M059J (cell line): ENCODE measurements at places on chromosomes 7 and 10.
A peak's percentile ranks its signal among the peaks of the same experiment; 100 is the strongest.

DNA sequence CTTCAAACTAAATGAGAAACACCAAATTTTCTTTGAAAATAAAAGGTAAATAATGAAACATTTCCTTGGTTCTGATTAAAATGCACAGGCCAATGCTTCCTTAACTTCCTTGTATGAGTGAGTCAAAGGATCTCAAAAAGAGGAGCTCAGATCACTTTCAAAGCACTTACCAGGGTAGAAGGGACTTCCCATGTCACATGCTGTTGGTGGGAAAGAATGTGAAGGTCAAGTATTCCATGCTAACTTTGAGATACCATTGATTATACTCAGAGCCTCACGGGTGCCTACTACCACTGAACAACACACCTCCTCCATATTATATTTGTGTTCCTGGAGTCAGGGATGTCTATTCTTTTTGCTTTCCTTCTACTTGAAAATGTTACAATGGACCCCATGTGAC, 233.5 kb upstream of the KIAA1217 start:
- DNase-seq: no peak

GRCh38 chr10:29446327-29446726, 157.5 kb downstream of the LYZL1 start:
- no peak for DNase-seq

DNA sequence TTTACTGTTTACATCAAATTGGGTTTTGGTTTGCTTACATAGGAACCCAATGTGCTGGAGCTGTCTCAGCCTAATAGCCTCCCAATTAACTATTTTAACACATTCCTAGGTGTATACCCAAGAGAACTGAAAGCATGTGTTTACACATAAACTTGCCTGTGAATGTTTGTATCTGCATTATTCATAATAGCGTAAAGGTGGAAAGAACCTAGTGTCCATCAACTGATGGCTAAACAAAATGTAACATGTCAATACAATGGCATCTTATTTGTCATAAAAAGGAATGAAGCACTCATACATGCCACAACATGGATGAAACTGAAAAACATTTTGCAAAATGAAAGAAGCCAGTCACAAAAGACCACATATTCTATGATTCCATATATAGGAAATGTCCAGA, 160.6 kb upstream of the EEPD1 start:
- DNase-seq: peak; percentile 29

GRCh38 chr7:131964203-131964602, 407.8 kb upstream of the PODXL start:
- no peak for DNase-seq

DNA sequence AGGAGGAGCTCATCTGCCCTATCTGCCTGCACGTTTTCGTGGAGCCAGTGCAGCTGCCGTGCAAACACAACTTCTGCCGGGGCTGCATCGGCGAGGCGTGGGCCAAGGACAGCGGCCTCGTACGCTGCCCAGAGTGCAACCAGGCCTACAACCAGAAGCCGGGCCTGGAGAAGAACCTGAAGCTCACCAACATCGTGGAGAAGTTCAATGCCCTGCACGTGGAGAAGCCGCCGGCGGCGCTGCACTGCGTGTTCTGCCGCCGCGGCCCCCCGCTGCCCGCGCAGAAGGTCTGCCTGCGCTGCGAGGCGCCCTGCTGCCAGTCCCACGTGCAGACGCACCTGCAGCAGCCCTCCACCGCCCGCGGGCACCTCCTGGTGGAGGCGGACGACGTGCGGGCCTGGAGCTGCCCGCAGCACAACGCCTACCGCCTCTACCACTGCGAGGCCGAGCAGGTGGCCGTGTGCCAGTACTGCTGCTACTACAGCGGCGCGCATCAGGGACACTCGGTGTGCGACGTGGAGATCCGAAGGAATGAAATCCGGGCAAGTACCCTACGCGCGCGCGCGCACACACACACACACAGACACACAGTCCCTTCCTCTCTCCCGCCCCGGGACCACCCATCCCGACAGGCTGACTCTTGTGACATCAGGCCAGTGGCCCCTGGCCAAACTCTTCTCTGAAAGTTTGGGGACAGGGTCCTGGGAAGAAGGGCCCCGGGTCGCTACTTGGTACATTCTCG, 538 bp downstream of the TRIM8 start:
- peak; percentile 81 for DNase-seq

DNA sequence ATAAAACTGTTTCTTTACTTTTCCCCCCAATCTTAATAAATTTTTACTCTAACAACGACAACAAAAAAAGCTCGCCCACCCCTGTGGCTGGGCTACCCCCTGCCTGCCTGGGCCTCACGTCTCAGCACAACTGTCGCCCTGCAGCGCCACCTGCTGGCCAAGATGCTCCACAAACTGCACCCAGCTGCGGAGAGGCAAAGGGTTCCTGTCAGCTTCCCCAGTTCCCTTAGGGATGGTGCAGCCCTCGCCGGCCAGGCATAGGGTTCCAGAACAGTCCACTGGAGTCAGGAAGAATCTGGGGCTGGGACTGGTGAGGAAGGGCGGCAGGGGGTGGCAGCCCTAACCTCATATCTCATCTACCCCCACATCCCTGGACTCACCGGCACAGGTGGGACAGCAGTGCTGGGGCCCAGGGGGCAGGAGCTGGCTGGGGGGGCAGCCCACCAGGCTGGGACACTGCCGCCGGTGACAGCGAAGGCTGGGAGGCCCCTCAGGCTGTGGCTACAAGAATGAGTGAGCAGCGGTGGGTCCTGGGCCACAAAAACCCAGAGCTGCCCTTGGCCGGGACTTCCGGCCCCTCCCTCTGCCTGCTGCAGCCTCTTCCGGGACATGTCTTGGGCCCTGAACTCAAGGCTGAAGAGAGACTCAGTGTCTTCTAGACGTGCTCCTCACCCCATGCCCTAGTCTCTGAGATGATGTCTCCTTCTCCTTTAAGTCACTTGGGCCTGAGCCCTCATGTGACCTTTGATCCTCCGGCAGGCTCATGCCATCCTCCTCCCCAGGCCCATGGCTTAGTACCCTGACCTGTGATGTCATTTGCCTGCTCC, 21.2 kb downstream of the ATP6V1F start:
- peak; percentile 65 for DNase-seq

DNA sequence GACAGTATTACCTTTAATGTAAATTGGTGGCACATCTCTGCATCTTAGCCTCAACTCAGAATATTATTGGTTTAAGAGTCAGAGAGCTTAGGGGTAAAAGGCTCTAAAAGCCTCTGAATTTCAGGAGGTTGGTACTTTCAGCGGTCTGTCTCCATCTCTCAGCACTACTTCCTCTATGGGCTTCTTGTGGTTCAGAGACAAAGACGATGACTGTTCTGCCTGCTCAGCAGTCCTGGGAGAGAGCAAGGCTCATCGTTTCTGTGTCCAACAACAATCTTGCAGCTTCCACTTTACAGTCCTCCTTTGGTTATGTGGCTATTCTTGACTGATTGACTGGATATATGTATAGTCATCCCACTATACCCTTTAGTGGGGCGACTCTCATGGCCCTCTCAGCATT, 394.7 kb downstream of the AUTS2 start:
- DNase-seq: no peak

DNA sequence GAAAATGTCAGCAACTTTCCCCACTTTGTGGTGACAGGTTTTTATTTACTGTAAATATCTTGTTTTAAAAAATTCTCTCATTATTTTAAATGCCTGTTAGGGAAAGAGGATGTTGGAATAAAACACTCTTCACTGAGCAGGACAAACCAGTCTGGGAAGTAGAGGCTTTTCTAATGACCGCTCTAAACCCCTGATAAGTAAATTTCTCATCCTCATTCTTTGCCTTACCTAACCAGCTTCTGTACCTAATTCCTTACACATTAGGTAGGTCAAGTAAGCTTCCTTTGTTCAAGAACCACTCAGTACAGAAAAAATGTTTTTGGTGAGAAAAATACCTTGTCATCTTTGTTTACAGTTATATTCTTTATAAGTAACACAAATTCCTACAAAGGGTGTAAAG, 143.6 kb downstream of the GPR85 start:
- no peak for DNase-seq

- DNase-seq: no peak
Observed at GRCh38 chr10:107657851-107658250, 493.3 kb upstream of the SORCS1 start.

GRCh38 chr7:132232406-132232805, 343.9 kb downstream of the PLXNA4 start:
- no peak for DNase-seq

- DNase-seq: peak; percentile 10
Observed at GRCh38 chr7:78594156-78594555, 795.6 kb downstream of the PHTF2 start.

DNA sequence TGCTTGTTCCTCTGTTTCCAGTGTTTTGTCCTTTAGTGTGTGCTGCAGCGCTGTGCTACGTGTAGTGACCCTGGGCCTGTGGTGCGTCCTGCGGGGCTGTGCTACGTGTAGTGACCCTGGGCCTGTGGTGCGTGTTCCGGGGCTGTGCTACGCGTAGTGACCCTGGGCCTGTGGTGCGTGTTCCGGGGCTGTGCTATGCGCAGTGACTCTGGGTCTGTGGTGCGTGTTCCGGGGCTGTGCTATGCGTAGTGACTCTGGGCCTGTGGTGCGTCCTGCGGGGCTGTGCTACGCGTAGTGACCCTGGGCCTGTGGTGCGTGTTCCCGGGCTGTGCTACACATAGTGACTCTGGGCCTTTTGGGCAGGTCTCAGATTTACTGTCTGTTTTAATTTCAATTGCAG, 60.1 kb downstream of the INPP5A start:
- DNase-seq: no peak

- peak; percentile 36 for DNase-seq
Observed at GRCh38 chr7:24199978-24200377, 84.0 kb upstream of the NPY start.

- DNase-seq: peak; percentile 22
Observed at GRCh38 chr7:67251986-67252558, 255.4 kb downstream of the TYW1 start.

- DNase-seq: no peak
Observed at GRCh38 chr10:6757158-6757557, 177.1 kb upstream of the PRKCQ start.

- no peak for DNase-seq
Observed at GRCh38 chr10:111207500-111207899, 130.7 kb downstream of the ADRA2A start.

GRCh38 chr10:58267713-58268453, at the start of gene IPMK:
Gene IPMK (minus strand): TSS chr10:58267894. CDS start chr10:58267611, 283 bp downstream.
- peak; percentile 91 for DNase-seq

GRCh38 chr7:11810043-11810625, 21.9 kb downstream of the THSD7A start:
- DNase-seq: no peak

- DNase-seq: peak; percentile 20
Observed at GRCh38 chr10:99232360-99232999, 3.2 kb downstream of the HPSE2 start.

- no peak for DNase-seq
Observed at GRCh38 chr10:46558392-46559185, 2.1 kb upstream of the GPRIN2 start.

GRCh38 chr10:61257136-61257535, 196.0 kb downstream of the TMEM26 start:
- DNase-seq: no peak

GRCh38 chr7:158186864-158187693, 400.5 kb downstream of the PTPRN2 start:
- DNase-seq: no peak

DNA sequence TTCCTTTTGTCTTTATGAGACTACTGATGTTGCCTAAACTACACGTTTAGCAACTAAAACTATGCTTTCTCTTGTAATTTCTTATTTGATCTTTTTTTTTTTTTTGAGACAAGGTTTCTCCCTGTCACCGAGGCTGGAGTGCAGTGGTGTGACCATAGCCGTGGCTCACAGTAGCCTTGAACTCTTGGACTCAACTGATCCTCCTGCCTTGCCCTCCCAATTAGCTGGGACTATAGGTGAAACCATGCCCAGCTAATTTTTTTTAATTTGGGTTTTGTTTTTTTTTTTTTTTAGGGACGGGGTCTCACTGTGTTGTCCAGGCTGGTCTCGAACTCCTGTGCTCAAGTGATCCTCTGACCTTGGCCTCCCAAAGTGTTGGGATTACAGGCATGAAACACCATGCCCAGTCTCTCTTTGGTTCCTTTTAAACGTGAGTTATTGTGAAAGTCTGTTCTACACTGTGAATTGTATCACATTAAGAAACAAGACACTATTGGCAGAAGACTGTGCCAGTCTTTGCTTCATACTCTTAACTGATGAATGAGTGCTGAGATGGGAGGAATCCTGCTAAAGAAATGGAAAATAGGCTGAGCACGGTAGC, 6.4 kb downstream of the TMEM248 start:
- DNase-seq: no peak

- DNase-seq: peak; percentile 65
Observed at GRCh38 chr10:113539789-113540188, 13.1 kb upstream of the HABP2 start.

- no peak for DNase-seq
Observed at GRCh38 chr7:110454713-110455112, 636.2 kb upstream of the LRRN3 start.

- DNase-seq: no peak
Observed at GRCh38 chr10:108624052-108624451, 1299.3 kb downstream of the XPNPEP1 start.

DNA sequence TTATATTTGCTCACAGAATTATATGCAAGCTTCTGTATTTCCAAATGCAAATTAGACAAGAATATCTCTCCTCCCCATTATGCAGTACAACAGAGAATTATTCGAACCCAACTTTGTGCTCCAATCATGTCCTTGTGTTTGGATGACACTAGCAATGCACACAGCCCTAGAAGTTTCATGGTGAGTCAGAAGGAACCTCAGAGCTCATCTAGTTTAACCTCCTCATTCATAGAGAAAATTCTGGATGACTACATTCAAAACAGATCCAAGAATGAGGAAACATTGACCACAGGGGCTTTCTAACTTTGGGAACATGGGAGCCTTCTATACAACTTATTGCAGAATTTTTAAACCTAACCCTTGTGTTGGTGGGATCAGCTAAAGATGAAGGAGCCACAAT, 12.8 kb upstream of the ARID5B start:
- no peak for DNase-seq

DNA sequence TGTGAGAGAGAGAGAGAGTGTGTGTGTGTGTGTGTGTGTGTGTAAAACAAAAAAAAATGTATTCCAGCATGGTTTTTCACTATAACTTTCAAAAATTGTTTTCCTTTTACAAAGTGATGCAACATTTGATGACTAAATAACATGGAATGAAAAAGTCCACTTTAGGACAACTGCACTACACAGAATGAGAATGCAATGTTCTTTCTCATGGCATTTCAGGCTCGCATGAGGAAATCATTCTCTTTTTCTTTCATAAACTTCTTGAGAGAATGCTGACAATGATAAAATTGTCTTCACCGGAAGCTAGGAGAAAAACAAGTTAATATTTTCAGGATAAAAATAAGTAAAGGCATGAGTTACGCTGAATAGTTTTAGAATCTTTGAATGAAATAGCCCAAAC, 53.7 kb downstream of the SLC16A12 start:
- DNase-seq: peak; percentile 83

GRCh38 chr10:91219371-91220193, 881 bp upstream of the PCGF5 start:
- DNase-seq: no peak

GRCh38 chr10:70943841-70944466, 55.6 kb upstream of the PCBD1 start:
- no peak for DNase-seq

GRCh38 chr10:12434277-12434676, 84.9 kb downstream of the CAMK1D start:
- DNase-seq: no peak
